Activated CD4-positive, alpha-beta T cell treated with anti-CD3 and anti-CD28 coated beads for 24 hours (primary cell): ENCODE measurements at places on chromosomes 2 and 18.

DNA sequence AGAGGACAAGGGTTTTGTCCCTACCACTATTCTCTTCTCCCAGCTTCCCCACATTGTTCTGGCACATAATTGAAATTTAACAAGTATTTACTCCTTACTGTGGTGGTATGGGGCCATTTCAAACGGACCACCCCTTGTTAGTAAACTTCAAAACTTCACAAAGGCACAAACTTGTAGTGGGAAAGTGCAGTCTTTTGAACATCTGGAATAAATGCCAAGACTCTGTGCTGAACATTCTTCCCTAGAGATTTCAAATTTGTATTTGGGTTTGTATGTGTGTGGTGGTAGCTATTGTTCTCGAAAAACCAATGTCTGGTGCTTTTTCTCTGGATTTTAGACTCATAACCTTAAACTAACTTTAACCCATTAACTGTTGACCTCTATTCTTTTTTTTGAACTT is 151.6 kb downstream of the NRP2 start:
- DNase-seq, result no peak

DNA sequence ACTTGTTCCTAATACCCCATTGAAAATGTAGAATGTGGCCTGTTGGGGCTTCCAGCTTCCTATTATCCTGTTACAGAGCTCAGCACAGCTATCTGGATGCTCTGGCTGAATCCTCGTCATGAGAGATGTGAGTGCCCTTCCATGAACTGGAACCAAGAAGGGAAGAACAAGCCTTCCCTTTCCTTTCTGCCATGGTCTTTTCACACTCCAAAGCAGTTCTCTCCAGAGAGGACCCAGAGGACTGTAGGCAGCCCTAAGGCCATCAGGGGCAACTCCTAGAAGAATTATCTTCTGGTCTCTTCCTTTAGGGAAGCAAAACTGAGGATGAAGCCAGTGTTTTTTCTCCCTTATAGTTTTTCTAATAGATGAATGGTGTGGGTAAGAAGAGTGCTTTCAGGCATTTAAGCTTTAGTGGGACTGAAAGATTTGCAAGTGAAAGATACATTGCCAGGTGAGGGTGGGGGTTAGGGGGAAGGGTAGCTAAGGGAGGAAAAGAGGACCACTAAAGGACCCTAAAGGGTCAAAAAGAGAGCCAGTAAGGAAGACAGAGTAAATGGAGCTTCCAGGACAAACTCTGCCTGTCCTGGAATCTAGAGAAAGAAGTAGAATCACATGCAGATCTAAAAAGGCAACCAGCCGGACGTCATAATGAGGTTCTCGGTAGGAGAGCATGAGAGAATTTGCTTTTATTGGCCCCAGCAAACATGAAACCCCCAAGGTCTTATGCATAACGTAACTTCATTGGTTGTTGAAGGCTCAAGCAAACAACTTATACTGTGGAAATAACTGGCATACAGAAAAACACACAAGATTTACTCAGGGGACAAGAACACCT is 12.4 kb upstream of the XPO1 start:
- DNase-seq, result no peak

GRCh38 chr2:10164601-10165000 is 42.1 kb downstream of the RRM2 start:
- no peak for DNase-seq

- DNase-seq, result no peak
These were observed 104.2 kb downstream of the GBX2 start for GRCh38 chr2:236063994-236064393.

DNA sequence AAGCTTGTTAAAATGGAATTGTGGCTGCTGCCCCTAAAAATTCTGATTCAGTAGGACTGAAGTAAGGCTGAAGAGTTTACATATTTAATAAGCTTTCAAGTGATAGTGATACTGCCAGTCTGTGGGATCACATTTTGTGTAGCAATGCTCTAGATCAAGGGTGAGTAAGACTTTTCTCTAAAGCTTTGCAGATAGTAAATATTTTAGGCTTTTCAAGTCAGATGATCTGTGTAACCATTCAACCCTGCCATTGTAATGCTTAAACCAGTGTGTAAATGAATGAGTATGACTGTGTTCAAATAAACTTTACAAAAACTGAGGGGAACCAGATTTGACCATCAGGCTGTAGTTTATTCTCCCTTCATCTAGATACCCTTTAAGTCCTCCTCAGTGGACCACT is 92.7 kb downstream of the PIK3C3 start:
- no peak for DNase-seq

- DNase-seq, result no peak
These were observed 20.0 kb upstream of the SPATA3 start for GRCh38 chr2:230975927-230976326.

GRCh38 chr2:85534881-85535280 is 4.1 kb upstream of the MAT2A start:
- DNase-seq, result no peak
